ENCODE measurements at places on chromosomes 4 and X.

GRCh38 chrX:42519666-42520231 lies 258.2 kb downstream of the PPP1R2C start:
- DNase-seq: no peak

GRCh38 chrX:80354966-80355465 lies 65.2 kb upstream of the TENT5D start:
- DNase-seq: no peak

DNA sequence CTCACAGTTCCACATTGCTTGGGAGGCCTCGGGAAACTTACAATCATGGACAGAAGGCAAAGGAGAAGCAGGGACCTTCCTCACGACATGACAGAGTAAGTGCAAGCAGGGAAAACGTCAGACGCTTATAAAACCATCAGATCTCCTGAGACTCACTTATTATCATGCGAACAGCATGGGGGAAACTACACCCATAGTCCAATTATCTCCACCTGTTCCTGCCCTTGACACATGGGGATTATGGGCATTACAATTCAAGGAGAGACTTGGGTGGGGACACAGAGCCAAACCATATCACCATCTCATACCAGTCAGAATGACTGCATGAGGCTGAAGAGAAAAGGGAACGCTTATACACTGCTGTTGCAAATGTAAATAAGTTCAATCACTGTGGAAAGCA lies 1066.9 kb upstream of the PCDH7 start:
- no peak for DNase-seq

DNA sequence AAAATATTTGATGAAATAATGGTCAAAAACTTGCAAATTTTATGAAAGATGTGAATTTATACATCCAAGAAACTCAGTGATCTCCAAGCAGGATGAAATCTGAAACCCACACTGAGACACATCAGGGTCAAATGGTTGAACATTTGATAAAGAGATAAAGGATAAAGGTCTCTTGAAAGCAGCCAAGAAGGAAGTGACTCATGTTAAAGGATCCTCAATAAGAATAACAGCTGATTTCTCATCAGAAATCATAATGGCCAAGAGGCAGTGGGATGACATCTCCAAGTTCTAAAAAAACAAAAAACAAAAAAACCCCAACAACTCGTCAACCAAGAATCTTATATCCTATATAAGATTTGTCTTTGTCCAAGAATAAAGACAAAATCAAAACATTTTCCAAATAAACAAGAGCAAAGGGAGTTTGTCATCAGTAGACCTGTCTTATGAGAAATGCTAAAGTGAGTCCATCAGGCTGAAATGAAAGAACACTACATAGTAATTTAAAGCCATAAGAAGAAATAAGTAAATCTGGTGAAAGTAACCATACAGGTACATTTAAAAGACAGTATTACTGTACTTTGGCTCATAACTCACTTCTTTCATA lies 121.7 kb downstream of the PDS5A start:
- no peak for DNase-seq

- DNase-seq: no peak
Observed at GRCh38 chrX:40418813-40419195, 162.0 kb upstream of the ATP6AP2 start.

- DNase-seq: no peak
Observed at GRCh38 chr4:154485127-154485773, 6.3 kb downstream of the DCHS2 start.

GRCh38 chr4:169142391-169142790 lies 128.4 kb downstream of the SH3RF1 start:
- DNase-seq: no peak

- DNase-seq: no peak
Observed at GRCh38 chrX:150211988-150212387, 151.1 kb upstream of the MAMLD1 start.

DNA sequence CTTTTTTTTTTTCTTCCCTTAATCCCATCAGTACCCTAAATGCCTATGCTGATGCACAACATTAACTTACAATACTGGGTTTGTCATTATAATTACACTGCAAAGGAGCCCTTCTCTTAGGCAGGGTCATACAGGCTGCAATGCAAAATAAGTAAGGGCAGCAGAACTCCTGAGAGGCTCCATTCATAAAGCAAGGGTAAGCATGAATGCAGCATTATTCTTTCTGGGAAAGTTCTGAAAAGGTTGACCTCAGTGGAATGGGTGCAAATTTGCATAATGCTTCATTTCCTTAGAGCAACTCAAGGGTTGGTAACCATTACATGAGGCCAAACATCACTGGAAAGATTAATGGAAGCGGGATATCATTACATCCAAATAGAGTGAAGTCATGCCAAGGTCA lies 789.2 kb downstream of the KLHL13 start:
- DNase-seq: no peak

DNA sequence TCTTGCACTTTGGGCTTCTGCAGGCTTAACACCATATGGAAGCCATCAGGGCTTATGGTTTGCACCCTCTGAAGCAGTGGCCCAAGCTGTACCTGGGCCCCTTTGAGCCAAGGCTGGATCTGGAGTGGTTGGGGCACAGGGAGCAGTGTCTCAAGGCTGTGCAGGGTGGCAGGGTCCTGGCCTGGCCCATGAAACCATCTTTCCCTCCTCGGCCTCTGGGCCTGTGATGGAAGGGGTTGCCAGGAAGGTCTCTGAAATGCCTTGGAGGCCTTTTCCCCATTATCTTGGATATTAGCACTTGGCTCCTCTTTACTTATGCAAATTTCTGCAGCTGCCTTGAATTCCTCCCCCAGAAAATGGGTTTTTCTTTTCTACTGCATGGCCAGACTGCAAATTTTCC lies 134.7 kb upstream of the USP9X start:
- no peak for DNase-seq

GRCh38 chrX:132853040-132853439 lies 105.4 kb downstream of the HS6ST2 start:
- DNase-seq: no peak

GRCh38 chrX:109843963-109844751 lies 111.1 kb upstream of the ACSL4 start:
- no peak for DNase-seq

GRCh38 chr4:60934566-60935295 lies 265.4 kb upstream of the ADGRL3 start:
- DNase-seq: no peak

DNA sequence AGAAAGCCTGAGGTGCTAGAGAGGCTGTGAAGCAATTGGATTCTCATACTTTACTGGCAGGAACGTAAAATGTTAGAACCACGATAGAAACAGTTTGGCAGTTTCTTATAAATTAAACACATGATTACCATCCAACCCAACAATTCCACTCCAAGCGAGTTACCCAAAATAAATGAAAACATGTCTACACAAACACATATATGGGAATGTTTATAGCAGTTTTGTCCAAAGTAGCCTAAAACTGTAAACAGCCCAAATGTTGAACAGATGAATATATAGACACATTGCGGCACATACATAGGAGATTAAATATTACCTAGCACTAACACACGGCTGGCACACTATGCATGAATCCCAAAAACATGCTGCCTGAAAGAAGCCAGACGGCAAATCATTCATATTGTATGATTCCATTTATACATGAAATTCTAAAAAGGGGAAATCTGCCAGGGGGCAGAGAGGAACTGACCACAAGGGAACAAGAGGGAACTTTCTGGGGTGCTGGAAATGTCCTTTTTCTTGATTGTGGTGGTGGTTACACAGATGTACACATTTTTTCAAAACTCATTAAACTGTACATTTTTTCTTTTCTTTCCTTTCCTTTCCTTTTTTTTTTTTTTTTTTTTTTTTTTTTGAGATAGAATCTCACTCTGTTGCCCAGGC lies 50.4 kb upstream of the SLC25A4 start:
- no peak for DNase-seq

DNA sequence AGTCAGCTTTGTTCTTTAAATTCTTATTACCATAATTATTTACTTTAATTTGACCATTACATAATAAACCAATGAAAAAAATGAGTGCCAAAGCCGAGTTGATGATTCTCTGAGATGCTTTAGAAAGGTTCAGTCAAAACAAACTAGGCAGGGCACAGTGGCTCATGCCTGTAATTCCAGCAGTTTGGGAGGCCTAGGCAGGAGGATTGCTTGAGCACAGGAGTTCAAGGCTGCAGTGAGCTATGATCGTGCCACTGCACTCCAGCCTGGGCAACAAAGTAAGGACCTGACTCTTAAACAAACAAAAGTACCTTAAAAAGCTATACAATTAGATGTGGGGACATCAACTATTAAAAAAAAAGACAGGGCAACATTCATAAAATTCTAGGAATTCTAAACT lies 75.0 kb downstream of the AFAP1 start:
- DNase-seq: no peak

- no peak for DNase-seq
Observed at GRCh38 chr4:3426465-3427133, 15.2 kb upstream of the HGFAC start.

- no peak for DNase-seq
Observed at GRCh38 chr4:73539386-73539785, 57.8 kb downstream of the AFM start.

DNA sequence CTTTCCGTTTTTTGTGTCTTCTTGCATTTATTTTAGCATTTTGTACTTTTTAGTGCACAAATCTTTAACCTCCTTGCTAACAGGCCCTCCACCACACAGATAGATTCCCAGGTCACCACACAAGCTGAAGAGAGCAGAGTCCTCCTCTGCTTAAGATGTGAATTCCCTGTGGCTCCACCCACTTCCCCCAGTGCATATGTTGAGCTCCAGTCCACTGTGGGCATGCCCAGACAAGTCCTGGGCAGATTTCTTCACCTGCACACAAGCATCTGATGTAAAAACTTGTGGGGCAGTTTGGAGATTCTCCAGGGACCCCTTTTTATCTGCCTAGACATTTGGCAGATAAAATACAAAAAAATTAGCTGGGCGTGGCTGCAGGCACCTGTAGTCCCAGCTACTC lies 19.8 kb upstream of the PASD1 start:
- no peak for DNase-seq

- no peak for DNase-seq
Observed at GRCh38 chr4:100372432-100372831, 145.4 kb downstream of the EMCN start.

DNA sequence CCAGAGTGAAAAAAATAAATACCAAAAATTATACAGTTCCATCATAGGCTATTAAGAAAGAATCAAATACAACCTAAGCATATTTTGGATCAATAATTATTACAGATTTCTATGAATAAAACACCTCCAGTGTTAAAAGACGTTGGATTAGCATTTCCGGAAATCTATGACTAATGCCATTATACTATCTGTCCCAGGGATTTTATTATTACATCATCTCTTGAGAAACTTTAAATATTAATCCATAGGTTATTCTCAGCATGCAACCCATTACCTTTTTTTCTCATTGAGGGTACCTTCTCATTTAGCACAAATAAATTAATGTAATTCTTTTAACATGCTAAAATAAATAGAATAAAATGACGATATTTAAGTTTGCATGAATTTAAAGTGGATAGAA lies 44.6 kb downstream of the CXorf58 start:
- no peak for DNase-seq

- DNase-seq: no peak
Observed at GRCh38 chrX:13235930-13236329, 83.9 kb downstream of the ATXN3L start.

DNA sequence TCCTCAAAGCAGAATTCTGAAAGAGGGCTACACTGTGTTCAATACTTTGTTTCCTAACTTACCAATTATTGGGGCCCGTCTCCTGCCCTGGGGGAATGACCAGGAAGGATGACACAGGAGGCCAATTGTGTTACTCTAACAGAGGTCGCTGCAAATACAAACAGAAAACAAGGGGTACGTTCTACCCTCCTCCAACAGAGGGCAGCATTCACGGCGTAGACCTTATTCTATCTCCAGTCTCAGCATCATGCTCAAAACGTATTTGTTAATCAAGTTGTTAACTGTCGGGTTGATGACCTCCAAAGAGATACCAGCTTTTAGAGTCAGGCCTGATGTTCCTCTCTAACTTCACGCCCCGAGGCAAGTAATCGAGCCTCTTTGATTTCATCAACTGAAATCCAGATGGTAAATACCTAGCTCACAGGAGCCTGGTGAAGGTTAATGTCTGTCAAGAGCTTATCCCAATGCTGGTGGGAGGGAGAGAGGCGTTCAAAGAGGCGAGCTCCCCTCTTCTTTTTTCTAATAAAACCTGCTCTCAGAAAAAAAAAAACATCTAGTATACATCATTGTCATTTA lies 181.0 kb upstream of the KCNIP4 start:
- DNase-seq: no peak

DNA sequence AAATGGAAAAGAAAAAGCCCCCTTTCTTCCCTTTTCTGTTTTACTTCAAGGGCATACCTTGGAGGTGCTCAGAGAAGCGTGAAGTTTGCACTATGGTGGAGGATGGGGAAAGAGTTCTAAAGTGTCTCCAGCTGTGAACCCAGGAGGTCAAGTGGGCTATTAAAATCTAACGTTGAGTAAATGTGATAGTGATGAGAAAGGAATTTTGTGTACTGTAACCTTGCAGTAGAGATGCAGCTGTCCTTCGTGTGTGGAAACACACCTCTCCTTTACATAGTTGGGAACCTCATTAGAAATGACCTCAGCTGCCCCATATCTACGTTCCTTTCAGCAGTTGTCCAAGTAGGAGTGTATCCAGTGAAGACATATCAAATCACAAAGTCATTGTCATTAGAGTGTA lies 26.5 kb downstream of the ADH5 start:
- DNase-seq: no peak

GRCh38 chrX:112664924-112665323 lies 14.8 kb downstream of the LHFPL1 start:
- DNase-seq: no peak

GRCh38 chr4:172927096-172927814 lies 241.4 kb upstream of the GALNT7 start:
- no peak for DNase-seq

GRCh38 chrX:123153846-123154335 lies 30.2 kb upstream of the GRIA3 start:
- DNase-seq: no peak

GRCh38 chr4:76757418-76757939 lies 140.5 kb downstream of the SOWAHB start:
- DNase-seq: no peak

GRCh38 chrX:84188320-84188834 lies 378 bp upstream of the RPS6KA6 start:
- no peak for DNase-seq

GRCh38 chr4:121270389-121270788 lies 106.3 kb upstream of the TNIP3 start:
- DNase-seq: no peak

DNA sequence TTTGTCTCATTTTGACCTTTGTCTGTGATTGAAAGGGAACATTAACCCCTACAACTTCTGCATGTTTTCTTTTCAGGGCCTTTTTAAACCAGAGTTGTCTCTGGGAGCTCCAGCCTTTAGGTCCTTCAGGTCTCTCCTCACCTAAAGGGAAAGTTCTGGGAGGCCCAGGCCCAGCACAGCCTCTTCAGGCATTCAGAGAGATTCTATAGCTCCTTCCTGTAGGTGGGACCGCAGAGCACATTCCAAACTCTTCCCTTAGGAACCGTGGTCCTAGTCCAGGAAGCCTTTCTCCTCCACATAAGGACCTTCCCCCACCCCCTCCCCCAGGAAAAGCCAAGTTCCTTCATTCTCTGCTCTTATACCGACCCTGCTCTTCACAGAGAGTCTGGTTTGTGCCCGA lies 14.9 kb downstream of the NKX6-1 start:
- DNase-seq: no peak

- no peak for DNase-seq
Observed at GRCh38 chr4:84826681-84827080, 139.8 kb downstream of the WDFY3 start.

GRCh38 chr4:108972613-108973283 lies 209.9 kb upstream of the ETNPPL start:
- no peak for DNase-seq

GRCh38 chr4:81485310-81485980 lies 13.7 kb upstream of the RASGEF1B start:
- DNase-seq: no peak

GRCh38 chr4:98586291-98586961 lies 72.0 kb downstream of the TSPAN5 start:
- DNase-seq: no peak

Measured in AG04449 (cell line).